ENCODE measurements at places on chromosomes 7 and 10. TPM values are rescaled to one million over a fixed set of nuclear protein-coding genes. Genes with fewer than 3 reads are reported as not detected.

- no peak for DNase-seq
Measured at GRCh38 chr7:87510411-87510875, 35.0 kb upstream of the ABCB4 start.

- no peak for DNase-seq
Measured at GRCh38 chr7:50308203-50308531, 3.7 kb downstream of the IKZF1 start.

The CACNB2 gene
- total RNA-seq: 13.6 TPM

The HGF gene
- total RNA-seq: 4.6 TPM

The PHYHIPL gene
- 0.20 TPM for total RNA-seq

GRCh38 chr7:157047148-157047547 lies 36.7 kb upstream of the MNX1 start:
- DNase-seq: no peak

The LEP gene
- 0.09 TPM for total RNA-seq

GRCh38 chr7:585229-585711 lies 65.6 kb upstream of the PDGFA start:
- DNase-seq: no peak

The NUTM2E gene
- total RNA-seq: 0.24 TPM

The ACSM6 gene
- not detected for total RNA-seq

Data from mucosa of descending colon (tissue), 3 donors.